ENCODE measurements at places on chromosomes 2 and 18.
A peak's percentile ranks its signal among the peaks of the same experiment; 100 is the strongest.

GRCh38 chr2:186422226-186422625 lies 63.8 kb upstream of the ZC3H15 start:
- no peak for DNase-seq

- no peak for DNase-seq
Observed at GRCh38 chr2:36416370-36417165, 61.0 kb downstream of the CRIM1 start.

GRCh38 chr2:84700006-84700405 lies 180.9 kb downstream of the TRABD2A start:
- no peak for DNase-seq

GRCh38 chr2:97806738-97807618 lies 93.6 kb downstream of the ZAP70 start:
- peak; percentile 73 for DNase-seq

DNA sequence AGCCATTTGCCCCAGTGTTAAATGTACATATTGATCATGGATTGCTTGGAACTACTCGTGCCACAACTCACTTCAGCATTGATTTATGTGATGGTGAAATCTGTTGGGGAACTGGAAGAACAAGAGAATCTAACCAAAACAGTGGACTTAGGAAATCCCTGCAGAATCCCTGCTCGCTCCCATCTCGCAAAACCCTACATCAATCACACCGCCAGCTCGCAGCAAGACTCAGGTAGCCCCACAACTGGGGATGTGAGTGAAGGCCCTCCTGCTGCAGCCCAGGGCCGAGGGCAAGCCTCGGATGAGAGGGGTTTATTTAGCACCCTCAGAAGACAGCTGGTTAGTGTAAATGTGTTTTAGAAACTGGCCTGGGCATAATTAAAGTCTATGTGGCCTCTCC lies 171.6 kb downstream of the ANAPC1 start:
- no peak for DNase-seq

- peak; percentile 6 for DNase-seq
Observed at GRCh38 chr2:48589170-48589767, 28.4 kb upstream of the GTF2A1L start.

GRCh38 chr2:118320196-118320595 lies 231.9 kb downstream of the INSIG2 start:
- DNase-seq = no peak

DNA sequence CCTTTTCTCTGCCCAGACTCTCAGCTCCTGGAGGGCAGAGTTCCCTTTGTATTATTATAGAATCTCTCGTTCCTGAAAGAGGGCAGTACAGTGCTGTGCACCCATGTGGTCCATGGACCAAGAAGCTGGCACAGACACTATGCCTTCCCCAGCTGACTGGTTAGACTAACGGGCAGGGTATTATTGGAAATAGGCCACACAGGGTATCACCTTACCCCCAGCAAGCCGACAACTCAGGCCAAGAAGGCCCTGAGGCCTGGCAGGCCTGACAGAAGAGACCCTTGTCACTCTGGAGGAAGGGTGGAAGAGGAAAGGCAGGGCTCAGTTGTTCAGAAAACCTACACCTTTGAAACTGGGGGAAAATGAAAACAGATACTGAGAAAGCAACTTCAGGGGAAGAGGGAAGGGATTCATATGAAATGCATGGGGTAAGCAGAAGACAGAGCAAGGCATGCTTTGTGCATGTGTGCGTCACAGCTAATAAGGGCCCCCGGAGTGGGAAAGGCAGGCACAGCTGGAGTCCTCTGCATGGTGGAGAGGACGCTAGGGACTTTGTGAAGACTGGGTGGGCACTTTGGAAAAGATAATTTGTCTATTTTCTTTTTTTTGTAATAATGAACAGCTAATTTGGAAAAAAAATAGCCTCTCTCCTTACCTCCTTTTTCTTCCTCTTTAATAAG lies 476.8 kb upstream of the CELF4 start:
- DNase-seq = no peak

- no peak for DNase-seq
Observed at GRCh38 chr18:63237881-63238692, 81.5 kb downstream of the BCL2 start.

- no peak for DNase-seq
Observed at GRCh38 chr2:5665066-5665465, 27.1 kb upstream of the SOX11 start.

GRCh38 chr18:78948707-78949106 lies 30.9 kb upstream of the SALL3 start:
- DNase-seq = no peak

- no peak for DNase-seq
Observed at GRCh38 chr18:63997606-63998005, 27.7 kb downstream of the SERPINB8 start.

GRCh38 chr2:114316532-114317300 lies 125.7 kb upstream of the DPP10 start:
- DNase-seq = no peak

GRCh38 chr2:63865159-63865799 lies 23.6 kb downstream of the UGP2 start:
- no peak for DNase-seq

- DNase-seq = peak; percentile 50
Observed at GRCh38 chr2:106137731-106138521, 56.2 kb downstream of the UXS1 start.

- DNase-seq = no peak
Observed at GRCh38 chr2:232666051-232666805, 30.9 kb upstream of the GIGYF2 start.

GRCh38 chr18:40782453-40783130 lies 1172.4 kb upstream of the PIK3C3 start:
- no peak for DNase-seq

- no peak for DNase-seq
Observed at GRCh38 chr2:237264480-237265219, 149.3 kb downstream of the COL6A3 start.

DNA sequence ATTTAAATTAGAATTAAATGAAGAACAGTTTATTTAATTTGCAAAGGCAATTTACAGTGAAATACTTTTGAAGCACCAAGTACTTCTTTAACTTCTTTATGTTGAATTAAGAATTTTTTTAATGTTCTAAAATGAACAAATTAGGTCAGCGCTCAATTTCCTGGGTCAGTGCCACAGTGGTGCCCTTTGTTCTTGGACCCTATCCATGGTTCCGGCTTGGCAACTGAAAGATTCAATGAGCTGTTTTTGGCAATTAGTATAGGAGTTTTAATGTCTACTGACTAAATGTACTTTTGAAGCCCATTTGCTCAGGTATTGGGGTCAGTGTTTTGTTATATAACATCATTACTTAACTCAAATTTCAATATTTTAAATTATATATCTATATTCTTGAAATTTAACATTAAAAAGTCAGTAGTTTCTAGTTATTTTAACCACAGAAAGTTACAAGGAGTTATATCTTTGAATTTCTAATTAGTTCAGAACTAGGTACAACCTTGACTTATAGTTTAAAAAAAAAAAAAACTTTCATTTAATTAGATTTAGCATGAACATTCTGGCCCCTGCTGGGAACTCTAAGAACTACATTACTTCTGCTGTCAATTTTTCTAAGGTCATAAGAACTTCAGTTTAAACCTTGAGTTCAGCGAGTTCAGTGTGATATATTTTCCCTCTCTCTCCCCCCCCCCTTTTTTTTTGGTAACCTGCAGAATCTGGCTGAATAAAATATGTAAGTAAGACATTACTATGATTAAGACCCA lies 7.6 kb upstream of the MSTN start:
- peak; percentile 51 for DNase-seq

- no peak for DNase-seq
Observed at GRCh38 chr18:79736230-79736629, 56.6 kb downstream of the CTDP1 start.

GRCh38 chr18:48194591-48195181 lies 214.5 kb downstream of the ZBTB7C start:
- DNase-seq = no peak

DNA sequence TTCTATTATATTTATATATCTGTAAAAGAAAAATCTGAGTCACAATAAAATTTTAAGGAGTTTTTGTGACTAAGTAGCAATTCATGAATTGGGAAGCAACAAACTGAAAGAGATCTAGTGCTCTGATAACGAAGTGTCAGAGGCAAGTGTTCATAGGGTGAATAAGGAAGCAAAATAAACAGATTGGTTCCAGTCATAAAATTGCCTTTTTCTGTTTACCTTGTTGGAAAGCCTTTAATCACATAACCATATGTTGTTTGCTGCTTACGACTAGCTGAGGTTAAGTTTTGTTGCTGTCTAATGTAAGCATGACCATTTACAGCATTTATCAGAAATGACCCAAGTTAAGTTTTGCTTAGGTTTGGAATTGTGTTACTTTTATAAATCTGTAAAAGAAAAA lies 358.9 kb downstream of the ARL6IP6 start:
- DNase-seq = no peak

DNA sequence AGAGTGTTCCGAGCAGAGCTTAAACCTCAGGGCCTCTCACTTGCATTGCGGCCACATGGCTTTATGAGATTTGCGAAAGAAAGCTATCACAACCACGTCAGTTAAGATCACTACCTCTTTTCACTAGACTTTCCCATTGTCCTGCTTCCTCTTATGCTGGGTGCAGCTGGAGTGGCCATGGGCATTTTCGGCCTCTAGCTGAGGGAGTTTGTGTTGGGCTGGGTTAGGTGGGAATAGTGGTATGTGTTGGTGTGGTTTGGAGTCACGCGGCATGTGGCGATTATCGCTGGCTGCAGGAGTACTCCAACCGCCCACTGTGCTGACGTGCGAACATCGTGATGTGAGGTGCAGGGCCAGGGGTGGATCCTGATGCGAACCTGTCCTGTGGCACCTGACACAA lies 27.1 kb downstream of the RALB start:
- no peak for DNase-seq

DNA sequence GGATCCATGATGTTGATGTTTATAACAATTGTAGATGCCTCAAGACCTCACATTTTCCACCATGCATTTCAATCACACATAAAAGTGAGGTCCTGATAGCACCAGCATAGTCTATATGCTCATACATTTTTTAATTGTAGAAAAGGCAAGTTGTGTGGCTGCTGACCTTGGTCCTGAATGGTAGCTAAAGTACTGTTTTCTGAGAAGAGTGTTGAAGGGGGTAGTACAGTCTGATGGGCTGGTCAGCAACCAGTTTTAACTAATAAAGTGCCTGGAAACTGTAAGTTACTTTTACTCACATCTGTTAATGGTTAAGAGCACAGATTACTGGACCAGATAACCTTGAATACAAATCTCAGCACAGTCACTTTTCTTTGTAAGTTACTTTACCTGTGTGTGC lies 15.9 kb downstream of the ZNF638 start:
- DNase-seq = no peak

DNA sequence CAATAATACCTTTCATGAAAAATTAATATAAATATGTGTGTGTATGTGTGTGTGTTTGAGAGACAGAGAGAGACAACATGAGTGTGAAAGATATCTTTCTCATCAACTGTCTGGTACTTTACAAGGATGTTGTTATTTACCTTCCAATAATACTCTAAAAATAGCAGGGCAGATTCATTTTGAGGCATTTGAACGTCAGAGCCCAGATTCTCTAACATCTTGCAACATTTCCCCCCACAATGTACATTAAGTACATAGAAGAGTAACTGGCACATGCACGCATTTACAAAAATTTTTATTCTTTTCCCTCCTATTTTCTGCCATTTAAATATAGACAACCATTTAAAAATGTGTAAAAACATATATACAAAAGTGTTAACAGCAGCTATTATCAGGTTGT lies 100.9 kb downstream of the PID1 start:
- DNase-seq = no peak

DNA sequence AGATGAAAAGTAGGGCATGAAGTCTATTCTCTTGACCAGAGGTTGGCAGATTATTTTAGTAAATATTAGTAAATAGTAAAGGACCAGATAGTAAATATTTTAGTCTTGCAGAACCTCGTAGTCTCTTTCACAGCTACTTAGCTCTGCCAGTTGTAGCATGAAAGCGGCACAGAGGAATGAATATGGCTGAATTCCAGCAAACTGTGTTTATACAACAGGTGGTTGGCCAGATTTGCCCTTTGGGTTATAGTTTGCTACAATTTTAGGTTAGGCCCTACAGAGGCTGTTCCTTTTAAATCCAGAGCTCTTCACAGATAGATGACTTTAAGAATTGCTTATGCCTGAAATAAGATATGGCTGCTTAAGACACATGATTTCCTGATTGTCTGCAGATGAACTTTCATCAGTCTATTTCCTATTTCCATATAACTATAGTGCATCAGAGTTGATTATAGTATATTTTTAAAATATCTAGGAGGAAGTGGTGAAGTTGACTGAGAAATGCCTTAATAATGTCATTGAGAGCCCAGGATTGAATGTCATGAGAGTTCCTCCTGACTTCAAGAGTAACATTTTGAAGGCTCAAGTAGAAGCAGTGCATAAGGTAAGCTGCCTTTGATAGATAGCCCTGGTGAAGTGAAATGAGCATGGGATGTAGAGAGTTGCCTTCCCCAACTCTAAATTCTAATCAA lies 80.5 kb downstream of the TMEM185B start:
- no peak for DNase-seq

DNA sequence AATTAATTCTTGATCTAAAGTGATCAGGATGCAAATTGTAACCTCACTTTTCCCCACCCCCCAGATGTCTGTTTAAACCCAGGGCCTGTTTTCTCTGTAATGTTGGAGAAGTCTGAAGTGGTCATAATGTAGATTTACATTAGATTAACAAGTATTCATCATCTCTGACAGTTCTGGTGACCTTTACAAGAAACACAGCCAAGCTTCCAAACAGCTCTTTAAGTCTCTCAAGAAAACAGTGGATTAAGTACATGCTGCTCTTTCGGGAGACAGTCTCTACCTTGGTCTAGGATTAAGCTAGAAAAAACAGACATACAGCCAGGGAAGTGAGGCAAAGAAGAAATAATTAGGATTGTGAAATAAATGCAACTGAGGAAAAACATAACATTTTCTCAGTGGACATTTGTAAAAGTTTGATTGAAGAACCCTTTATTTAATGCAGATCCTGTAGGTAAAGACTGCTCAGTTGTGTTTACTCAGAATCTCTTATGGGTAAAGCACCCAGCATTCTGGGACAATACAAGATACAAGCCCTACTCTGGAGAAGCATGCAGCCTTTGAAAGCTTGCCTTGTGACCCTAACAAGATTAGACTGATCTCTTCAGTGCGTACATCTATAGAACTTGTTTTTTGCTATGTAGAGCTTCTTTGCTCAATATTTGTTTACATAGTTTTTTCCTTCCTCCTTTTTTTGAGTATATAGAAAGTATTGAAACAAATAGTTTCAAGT lies 203.9 kb downstream of the PHLPP1 start:
- no peak for DNase-seq

- DNase-seq = no peak
Observed at GRCh38 chr2:212022966-212023365, 515.6 kb downstream of the ERBB4 start.

DNA sequence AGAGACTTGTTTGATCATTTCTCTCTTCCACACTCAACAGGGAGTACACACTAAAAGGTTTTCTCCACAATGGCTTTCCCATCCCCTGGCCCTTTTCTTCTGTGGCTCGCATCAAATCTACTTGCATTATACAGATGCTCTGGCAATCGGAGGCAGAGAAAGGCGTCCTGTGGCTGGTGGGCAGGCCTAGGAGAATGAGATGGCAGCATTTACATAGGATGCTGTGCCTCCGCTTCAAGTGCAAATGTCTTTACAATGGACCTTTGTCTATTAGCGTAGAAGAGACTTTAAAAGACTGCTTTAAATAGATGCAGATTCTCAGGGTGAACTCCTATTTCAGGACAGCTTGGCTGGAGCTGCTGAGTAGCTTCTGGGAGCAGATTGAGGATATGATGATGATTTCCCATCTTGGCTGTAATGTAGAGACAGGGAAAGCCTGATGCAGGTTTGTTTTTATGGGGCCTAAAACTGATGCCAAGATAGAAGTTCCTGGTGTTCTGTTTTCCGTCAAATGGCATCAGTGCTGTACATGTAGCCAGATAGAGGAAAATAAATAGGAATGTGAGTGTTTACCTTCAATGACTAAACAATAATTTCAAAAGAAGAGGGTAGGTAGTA lies 423.4 kb downstream of the RND3 start:
- DNase-seq = no peak

Measured in CD4-positive, alpha-beta T cell treated with Interleukin-12 subunit alpha and Interleukin-12 subunit beta, for 1 hour (primary cell).